NCI-H2081 treated with DMSO at 0.1 percent for 48 hours (cell line): ENCODE measurements at places on chromosomes 2 and 18.

DNA sequence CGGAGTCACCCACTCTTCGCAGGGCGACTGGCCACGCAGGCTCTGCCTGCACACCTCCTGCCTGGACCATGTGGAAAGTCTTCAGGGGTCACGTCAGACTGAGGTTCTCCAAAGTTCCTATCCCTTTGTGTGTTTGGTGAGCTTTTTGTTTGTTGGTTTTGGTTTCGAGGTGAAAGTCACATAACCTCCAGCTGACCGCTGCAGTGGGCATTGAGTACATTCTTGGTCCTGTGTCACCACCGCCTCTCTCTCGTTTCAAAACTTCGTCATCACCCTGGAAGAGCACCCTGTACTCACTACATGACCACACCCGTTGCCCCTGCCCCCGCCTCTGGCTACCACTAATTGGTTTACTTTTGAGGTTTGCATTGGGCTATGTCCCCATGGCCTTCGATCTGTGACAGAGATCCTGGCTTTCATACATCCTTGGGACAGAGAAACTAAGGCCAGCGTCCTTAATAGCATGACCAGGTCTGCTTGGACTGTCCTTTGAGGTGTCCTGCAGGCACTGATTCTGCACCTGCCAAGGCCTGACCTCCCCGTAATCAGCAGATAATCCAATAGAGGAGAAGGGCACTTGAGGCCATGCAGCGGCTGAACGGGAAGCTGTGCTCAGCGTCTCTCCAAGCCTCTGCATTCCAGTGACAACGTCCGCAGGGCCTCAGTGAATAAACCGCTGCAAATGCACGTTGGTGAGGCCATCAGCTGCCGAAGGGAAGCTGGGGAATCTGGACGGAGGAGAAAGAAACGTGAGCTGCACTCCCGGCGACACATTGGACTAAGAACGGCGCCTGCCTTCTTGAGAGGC is 46.8 kb downstream of the SH3BP4 start:
- no peak for DNase-seq

DNA sequence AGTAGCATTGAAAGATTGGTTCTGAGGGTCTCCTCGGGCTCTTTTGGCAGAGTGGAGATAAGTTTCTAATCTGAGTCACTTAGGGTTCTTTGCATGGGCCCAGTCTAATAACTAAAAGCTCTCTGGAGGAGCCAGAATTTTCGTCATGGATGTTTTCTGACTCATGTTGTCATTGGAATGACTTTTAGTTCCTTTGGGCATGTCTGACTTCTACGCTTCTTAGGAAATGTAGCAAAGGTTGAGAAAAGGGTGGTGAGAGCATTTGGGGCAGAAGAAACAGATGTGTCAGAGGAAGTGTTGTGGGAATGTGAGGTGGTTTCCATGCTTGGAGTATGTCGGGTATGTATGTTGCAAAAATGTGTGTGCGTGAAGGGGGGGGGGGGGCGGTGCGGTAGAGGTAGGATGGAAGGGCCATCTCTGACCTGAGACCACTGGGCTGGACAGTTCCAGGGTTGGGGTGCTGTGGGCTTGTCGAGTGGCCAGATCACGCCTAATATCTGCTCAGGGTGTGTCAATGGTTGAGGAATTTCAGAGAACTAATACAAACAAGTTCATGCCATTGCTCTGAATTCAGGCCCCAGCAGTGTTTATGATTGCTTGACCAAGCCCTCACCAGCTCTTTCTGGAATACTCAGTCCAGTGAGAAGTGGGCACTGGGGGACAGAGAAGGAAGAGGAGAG is 26.9 kb downstream of the KLHL29 start:
- no peak for DNase-seq

- DNase-seq = no peak
Measured at GRCh38 chr2:55099878-55100820, 49.9 kb upstream of the RTN4 start.

DNA sequence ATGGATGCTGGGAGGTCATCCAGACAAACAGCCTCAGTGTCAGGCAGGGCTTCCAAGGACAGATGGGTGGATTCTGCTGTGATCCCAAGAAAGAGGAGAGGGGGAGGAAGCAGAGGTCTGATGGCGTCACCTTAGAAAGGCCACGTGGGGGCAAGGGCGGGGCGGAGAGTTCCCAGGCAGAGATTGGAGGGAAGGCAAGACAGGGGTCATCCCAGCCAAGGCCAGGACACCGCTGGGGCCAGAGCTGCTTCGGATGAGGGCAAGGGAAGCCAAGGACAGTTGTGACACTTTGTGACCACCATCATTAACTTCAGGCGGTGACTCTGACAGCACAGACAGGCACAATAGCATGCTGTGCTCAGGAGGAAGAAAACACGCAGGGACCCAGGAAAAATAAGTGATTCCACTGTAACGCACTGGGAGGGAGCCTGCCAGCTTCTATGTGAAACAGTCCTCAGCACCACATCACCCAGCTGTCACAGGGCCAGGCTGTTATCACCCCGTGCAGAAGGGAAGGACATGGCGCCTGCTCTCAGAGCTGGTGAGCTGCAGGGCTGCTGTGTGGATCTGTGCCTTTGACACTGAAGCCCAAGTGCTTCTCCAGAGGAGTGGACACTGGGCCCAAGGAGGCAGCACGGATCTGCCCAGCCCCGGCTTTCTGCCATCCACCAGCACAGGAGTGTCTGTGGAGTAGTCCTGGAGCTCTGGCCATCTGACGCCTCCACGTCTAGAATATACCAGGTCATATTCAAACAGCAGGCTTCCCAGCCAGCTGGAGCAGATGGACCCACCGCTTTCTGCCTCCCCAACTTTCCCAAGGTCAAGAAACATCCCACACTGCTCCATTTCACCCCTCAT is 204.1 kb downstream of the NDUFA10 start:
- DNase-seq = no peak

- no peak for DNase-seq
Measured at GRCh38 chr2:11642972-11643371, 27.0 kb downstream of the NTSR2 start.

DNA sequence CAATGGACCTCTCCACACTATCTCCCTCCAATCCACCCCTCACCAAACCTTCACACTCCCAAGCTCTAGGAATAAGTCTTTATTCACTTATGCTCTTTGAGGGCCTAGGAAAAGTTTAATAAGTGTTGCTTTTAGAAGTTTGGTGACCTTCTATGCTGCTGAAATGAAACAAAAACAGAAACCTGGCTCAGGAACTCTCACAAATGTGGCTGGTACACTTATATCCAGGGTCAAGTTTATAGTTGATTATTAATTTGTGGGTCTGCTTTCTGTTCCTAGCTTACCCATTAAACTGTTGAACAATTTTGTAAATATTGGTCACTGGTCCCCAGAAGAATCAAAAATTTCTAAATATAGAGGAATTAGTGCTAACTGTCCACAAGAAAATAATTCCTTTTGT is 14.2 kb upstream of the ANKRD44 start:
- DNase-seq = no peak

GRCh38 chr2:86138736-86139625 is 32.9 kb downstream of the PTCD3 start:
- no peak for DNase-seq

DNA sequence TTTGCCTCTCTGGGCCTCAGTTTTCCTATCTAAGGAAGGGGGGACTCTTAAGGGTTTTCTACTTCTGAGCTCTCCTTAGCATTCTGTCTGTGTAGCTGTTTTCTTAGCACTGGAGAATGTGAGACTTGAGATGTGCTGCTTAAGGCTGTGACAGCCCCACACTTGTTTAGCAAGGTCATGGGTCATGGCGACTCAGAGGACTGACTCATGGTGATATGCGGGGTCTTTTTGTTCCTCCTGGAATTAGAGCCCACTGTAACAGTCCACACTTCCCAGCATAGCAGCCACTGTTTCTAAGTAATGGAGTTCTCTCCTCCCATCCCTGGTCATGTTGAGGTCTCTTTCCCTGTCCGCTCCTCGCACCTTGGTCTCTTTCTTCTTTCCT is 4.1 kb upstream of the LPIN1 start:
- no peak for DNase-seq

DNA sequence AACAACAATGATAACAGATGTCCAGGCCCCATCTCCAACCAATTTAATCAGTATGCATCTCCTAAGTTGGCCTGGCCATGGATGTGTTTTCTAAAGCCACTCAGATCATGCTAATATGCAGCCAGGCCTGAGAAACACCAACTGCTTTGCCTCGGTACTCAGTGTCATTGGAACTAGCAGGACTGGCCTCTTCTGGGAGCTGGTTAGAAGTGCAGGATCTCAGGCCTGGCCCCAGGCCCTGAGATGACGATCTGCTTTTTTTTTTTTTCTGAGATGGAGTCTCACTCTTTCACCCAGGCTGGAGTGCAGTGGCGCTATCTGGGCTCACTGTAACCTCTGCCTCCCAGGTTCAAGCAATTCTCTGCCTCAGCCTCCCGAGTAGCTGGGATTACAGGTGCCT is 69.1 kb downstream of the IRS1 start:
- DNase-seq = no peak

DNA sequence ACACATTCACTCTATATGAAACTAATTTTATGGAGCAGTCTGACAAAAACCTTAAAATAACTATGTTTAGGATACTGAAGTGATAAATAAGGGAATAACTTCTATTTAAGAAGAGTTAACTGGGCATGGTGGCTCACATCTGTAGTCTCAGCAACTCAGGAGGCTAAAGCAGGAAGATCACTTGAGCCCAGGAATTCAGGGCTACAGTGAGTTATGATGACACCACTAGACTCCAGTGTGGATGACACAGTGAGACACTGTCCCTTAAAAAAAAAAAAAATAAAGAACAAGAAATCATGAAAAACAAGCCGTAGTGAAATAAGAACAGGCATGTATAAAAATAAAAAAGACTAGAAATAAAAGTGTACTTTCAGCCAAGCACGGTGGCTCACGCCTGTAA is 82.0 kb downstream of the THADA start:
- no peak for DNase-seq

DNA sequence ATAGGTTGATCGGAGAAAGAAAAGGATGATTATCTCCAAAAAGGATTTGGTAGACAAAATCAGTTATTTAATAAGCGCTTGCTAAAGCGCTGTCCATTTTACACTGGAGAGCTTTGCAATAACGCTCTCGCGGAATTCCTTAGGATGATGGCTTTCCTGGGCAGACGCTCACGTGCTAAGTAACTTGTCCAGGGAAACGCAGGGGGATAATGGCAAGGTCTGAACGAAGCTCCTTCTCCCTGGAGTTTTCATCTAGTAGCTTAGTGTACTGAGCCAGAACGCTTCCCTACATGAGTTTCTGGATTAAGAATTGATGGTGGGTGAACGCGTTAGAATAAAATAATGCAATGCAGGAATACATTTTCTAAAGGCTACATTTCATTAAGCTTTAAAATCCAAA is 739.5 kb upstream of the SALL3 start:
- DNase-seq = no peak

- no peak for DNase-seq
Measured at GRCh38 chr18:42536442-42536841, 579.0 kb downstream of the RIT2 start.

GRCh38 chr2:58606799-58607198 is 365.7 kb upstream of the FANCL start:
- DNase-seq = no peak

GRCh38 chr18:24189664-24190346 is 50.9 kb downstream of the CABYR start:
- DNase-seq = no peak

DNA sequence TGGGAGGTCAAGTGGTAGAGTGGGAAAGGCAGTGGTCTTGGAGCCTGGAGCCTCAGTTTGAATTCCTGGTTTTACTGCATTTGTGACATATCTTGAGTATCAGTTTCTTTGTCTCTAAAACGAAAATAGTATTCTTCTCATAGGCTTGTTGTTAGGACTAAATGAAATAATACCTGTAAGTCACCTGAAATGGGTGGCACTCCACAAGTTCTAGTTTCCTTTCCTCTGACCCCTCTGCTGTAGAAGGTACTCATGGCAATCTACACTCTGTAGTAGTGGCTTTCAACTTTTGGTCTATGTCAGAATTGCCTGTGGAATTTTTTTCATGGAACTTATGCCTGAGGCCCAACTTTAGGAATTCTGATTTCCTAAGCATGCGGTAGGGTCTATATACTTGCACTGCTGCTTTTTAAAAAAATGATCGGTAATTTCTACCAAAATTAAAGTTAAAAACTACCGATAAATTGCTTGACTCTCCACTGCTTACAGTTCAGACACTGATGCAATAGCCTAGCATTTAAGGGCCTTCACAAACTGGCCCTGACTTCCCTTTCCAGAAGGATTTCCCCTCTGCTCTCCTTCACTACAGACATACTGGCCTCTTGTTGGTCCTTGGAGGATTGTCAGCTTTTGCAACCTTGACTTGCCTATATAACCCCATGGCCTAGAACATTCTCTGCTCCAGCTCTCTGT is 47.2 kb downstream of the PLEK start:
- DNase-seq = no peak

DNA sequence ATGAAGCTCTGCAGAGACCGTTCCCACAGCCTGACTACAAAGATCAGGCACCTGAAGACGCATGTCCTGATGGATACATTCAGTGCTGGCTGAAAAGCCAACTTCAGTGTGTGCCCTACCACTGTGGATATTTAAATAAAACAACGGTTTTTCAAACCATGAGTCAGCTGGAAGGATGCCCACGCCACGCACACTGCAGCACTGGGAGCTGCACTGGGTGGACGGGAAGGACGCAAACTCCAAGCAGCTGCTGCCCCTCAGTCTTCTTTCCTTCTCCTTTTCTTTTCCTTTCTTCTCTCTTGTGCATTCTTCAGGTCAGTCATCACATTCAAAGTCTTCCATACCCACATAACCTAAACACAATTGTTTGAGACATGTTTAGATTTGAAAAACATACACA is 7.9 kb downstream of the TMEM18 start:
- no peak for DNase-seq

GRCh38 chr2:133045787-133046186 is 375.8 kb upstream of the LYPD1 start:
- no peak for DNase-seq

DNA sequence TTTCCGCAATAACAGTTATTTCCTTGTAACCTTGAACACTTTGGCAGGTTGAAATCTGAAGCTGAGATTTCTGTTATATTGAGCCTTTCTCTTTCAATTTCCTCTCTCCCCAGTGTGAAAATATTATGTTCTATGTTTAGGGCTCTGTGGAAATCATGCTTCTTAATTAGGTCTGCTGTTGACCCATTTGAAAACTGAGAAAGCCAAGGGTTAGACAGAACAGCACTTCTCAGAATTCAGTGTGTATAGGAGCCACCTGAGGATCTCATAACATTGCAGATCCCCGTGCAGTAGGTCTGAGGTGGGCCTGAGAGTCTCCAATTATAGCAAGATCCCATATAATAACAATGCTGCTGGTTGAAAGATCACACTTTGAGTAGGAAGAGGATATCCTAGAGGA is 230.2 kb upstream of the NT5C1B start:
- DNase-seq = no peak
